ENCODE measurements at places on chromosomes 12 and 14.

DNA sequence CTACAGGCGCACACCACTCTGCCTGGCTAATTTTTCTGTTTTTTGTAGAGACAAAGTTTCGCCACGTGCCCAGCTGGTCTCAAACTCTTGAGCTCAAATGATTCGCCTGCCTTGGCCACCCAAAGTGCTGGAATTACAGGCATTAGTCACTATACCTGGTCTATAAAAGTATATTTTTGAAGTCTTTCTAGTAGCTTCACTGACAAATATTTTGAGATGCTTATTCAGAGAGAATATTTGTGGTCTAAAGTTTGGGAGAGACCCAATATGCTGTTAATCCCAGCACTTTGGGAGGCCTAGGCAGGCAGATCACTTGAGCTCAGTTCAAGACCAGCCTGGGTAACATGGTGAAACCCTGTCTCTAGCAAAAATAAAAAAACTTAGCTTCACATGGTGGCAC lies 22.0 kb upstream of the PPP1R12A start:
- no peak for DNase-seq

DNA sequence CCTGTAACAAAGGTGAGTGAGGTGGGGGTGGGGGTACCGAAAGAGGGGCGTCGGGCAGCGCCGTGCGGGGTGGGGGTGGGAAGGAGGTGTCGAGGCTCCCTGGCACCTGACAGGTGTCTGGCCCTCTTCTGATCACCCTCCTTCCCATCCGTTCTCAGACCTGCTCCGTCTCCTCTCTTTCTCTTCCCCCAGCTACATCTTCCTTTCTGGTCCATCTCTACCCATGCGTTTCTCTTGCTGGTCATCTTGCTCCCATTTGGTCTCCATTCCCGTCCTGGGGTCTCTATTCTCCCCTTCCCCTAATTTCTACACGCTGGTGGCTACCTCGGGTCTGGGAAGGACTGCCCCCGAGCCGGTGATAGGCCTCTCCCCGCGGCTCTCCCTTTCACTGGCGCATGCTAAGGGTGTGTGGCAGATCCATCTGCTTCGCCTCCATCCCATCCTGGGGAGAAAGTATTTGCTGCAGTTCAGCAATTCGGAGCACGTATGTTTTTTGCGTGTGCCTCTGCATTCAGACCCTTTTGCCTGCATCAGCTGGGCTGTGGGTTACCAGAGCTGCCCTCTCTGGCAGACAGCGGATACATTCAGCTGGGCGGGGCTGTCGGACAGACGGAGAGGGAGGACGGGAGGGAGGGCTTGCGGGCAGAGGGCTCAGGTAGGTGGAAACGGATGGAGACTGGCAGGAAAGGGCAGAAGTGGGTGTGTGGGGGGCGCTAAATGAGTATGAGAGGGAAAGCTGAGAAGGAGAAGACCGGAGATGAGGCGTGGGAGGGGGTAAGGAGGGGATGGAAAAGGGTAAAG lies 730 bp downstream of the CLSTN3 start:
- no peak for DNase-seq

GRCh38 chr14:88695870-88696269 lies 96.9 kb downstream of the EML5 start:
- DNase-seq = no peak

GRCh38 chr14:23306412-23307145 lies at the start of gene BCL2L2:
Gene BCL2L2, plus strand, starts transcription at chr14:23306833. Its CDS starts 935 bp downstream, at chr14:23307768.
- no peak for DNase-seq

DNA sequence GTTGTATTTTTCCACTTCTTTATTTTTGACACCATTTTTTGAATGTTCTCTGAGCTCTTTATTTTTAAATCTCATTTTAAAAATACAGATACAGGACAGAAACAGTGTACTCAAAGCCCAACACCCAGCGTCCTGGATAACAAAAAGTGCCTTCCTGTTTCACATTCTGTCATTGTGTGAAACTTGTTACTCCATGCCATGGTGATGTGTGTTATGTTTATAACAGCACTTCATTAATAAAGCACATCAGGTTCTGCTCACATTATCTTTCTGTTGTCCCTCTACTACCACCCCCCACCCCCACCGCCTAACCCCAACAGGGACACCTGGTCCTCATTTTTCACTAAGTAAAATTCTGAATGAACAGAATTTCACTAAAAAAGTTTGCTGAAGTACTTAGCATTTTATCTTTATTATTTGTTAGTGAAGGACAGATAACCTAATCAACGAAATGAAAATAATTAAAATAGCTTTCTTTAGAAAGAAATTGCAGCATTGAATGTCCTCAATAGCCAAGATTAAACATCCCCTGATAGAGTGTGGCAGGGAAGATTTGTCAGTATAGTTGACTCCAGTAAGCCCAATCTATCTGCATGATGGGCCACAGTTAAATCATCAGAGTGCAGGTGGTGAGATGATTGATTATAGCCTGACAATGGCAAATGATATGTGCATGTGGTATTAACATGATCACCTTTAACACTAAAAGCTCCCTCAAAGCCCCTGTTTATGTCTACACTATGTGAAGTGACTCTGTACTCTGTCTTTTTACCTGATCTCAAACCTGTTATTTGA lies 153.9 kb downstream of the ACSS3 start:
- no peak for DNase-seq

DNA sequence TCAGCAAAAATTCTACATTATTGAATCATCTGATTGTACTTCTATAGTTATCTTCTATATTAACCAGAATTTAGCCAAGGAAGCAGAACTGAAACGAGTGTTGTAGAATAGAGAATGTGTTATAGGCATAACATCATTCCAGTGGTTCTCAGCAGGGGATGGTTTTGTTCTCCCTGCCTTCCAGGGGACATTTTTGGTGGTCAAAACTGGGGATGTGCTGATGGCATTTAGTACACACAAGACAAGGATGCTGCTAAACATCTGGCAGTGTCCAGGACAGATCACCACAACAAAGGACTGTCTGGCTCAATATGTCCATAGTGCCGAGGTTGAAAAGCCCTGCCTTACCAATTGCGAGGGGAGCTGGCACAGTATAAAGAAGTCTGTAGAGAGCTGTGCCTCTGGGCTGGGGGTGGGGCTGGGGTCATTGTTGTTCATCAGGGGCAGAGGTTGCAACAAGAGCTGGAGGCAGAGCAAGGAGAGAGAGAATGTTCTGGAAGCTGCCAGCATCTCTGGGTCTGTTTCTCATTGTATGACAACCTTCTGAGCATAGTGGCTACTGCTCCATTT lies 1472.8 kb downstream of the AACS start:
- DNase-seq = no peak

Measured in epithelial cell of proximal tubule (primary cell).